ENCODE measurements at places on chromosomes 5 and 9. TPM values are rescaled to one million over a fixed set of nuclear protein-coding genes. Genes with fewer than 3 reads are reported as not detected.

- H3K36me3 ChIP-seq: peaks cover 61% of the 10 kb centered on the region
- no peak overlapping the region for H3K4me3 ChIP-seq
- H3K27me3 ChIP-seq: no peaks in the 10 kb centered on the region
- H3K4me1 ChIP-seq: peaks cover 8% of the 10 kb centered on the region
- DNase-seq: no peak
Observed at GRCh38 chr5:154868702-154869101, 10.3 kb downstream of the CNOT8 start.

DNA sequence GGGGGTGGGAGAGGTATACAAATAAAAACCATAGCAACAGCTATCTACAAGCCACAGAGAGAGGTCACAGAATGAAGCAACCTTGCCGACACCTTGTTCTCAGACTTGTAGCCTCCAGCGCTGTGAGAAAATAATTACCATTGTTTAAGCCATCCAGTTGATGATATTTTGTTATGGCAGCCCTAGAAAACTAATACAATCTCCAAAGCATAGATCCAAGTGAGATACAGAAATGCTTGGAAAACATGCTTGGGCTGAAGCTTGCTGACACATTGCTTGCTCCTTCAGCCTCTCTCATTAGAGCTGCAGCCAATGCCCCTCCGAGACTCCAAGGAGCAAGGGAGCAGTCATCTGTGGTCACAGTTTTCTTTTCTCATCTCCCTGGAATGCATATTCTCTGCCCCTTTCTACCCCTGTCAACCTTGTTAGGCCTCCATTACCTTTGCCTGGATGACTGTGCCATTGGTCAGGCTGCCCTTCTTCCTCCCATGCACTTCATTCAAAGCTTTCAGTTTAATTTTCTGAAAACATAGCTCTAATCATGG lies 401.4 kb upstream of the KLF4 start:
- no peak overlapping the region for H3K4me3 ChIP-seq
- H3K36me3 ChIP-seq: no peaks in the 10 kb centered on the region
- DNase-seq: no peak
- H3K4me1 ChIP-seq: no peaks in the 10 kb centered on the region
- H3K27ac ChIP-seq: no peak overlapping the region

DNA sequence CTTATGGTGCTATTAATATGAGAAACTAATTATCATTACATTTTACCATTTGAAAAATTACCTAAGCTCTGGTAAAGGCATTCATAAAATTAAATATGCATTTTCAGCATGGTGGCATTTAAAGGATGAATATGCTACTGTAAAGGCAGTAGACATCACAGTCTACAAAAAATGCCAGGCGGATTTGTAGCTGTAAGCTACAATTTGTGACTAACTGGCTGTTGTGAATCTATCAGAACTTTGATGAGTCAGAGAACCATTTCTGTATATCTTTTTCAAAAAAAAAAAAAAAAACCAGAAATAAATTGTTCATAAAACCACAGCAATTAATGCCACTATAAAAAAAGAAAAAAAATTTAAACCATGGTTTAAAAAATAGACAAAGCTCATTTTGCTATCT lies 186.3 kb downstream of the NFIB start:
- DNase-seq: no peak
- no peaks in the 10 kb centered on the region for H3K27me3 ChIP-seq
- H3K36me3 ChIP-seq: no peaks in the 10 kb centered on the region
- H3K27ac ChIP-seq: no peak overlapping the region
- no peaks in the 10 kb centered on the region for H3K4me1 ChIP-seq

- peaks cover 9% of the 10 kb centered on the region for H3K36me3 ChIP-seq
- peak; percentile 60 for DNase-seq
- H3K27me3 ChIP-seq: peaks cover 9% of the 10 kb centered on the region
- H3K4me3 ChIP-seq: peak overlapping the region; percentile 80
- peak overlapping the region; percentile 80 for H3K27ac ChIP-seq
Observed at GRCh38 chr9:136791516-136792276, 552 bp downstream of the TMEM141 start.

DNA sequence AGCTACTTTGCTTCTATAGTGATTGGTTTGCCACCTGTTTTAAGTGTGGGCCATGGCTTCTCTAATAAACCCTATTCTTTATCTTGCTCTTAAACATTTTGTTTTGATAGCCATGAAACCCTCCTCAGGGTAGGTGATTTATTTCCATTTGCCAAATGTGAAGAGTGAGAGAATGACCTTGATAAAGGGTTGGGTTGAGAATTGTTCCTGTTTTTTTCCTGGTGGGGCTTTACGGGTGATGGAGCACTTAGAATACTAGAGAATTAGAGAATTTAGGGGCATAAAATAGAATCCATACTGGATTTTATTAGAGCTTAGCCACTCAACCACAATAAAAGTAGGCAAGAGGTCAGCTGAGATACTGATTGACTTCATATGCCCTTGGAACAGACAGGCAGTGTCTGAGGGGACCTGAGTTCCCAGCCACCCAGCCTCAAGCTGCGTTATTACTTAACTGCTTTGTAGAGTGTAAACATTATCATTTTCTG lies 68.9 kb downstream of the COMMD10 start:
- DNase-seq: no peak
- no peak overlapping the region for H3K4me3 ChIP-seq
- H3K27ac ChIP-seq: no peak overlapping the region
- peaks cover 1% of the 10 kb centered on the region for H3K4me1 ChIP-seq
- no peaks in the 10 kb centered on the region for H3K27me3 ChIP-seq
- H3K36me3 ChIP-seq: peaks cover 3% of the 10 kb centered on the region

DNA sequence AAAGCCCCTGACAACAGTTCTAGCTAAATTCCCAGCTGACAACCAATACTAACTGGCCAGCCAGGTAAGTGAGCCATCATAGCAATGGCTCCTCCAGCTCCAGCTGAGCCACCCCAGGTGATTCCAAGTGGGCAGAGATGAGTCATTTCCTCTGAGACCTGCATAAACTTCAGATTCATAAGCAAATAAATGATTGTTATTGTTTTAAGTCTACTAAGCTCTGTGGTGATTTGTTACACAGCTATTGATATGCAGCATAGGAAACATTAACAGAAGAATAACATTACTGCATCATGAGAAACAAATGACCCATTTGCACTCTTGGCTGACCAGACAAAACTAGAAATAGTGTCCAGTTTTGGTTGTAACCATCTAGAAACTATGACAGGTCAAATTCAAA lies 60.3 kb downstream of the TTC39B start:
- H3K4me3 ChIP-seq: no peak overlapping the region
- DNase-seq: no peak
- peaks cover 13% of the 10 kb centered on the region for H3K36me3 ChIP-seq

DNA sequence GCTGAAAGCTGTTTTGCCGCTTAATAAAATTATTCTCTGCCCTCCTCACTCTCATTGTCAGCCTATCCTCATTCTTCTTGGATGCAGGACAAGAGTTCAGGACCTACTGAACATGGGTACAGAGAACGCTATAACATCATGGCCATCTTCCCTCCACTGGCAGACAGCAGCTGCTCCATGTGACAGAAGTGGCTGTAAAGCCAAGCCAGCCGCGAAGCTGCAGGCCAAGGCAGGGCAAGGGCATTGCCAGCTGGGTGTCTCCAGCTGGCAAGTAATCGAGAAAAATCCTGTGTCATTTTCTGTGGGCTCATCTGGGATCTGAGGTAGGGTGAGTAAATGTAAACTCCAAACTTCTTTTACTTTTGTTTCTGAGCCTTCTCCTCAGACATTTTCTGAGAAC lies 84.8 kb downstream of the SLC25A46 start:
- no peak overlapping the region for H3K4me3 ChIP-seq
- H3K4me1 ChIP-seq: no peaks in the 10 kb centered on the region
- H3K27me3 ChIP-seq: no peaks in the 10 kb centered on the region

DNA sequence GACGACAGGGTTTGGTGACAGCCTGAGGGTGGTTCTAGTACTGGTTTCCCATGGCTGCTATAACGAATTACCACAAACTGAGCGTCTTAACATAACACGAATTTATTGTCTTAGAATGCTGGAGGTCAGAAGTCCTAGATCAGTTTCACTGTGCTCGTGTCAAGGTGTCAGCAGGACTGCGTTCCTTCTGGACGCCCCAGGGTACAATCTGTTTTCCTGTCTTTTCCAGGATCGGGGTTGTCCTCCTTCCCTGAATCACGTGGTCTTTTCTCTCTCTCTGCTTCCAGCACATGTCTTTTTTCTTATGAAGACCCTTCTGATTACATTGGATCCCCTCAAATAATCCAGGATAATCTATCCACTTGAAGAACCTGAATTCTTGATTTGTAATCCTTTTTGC lies 291.7 kb upstream of the PANK3 start:
- no peak overlapping the region for H3K27ac ChIP-seq
- no peaks in the 10 kb centered on the region for H3K4me1 ChIP-seq
- no peaks in the 10 kb centered on the region for H3K27me3 ChIP-seq
- DNase-seq: no peak
- H3K36me3 ChIP-seq: no peaks in the 10 kb centered on the region
- H3K4me3 ChIP-seq: no peak overlapping the region

GRCh38 chr9:86773422-86773945 lies 173.8 kb downstream of the GAS1 start:
- no peak for DNase-seq
- H3K4me1 ChIP-seq: no peaks in the 10 kb centered on the region
- no peak overlapping the region for H3K4me3 ChIP-seq
- no peaks in the 10 kb centered on the region for H3K36me3 ChIP-seq

DNA sequence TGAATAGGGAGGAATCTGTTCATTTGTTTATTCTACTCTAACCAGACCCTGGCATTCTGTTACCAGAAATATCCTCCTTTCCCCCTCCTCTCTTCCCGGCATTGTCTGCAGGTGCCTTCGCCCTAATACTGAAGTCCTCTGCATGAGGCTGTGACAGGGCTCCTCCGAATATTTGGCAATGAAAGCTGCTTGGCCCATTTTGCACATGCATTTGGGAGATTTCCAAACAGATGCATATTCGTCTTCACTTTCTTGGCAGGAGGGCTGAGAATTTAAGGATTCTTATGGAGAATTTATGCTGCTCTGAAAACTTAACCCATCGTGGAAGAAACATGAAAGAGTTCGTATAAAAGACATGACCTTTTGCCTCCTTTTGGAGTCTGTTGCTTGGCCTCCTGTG lies 484.0 kb downstream of the ZNF608 start:
- H3K4me3 ChIP-seq: no peak overlapping the region
- DNase-seq: no peak
- H3K36me3 ChIP-seq: no peaks in the 10 kb centered on the region
- no peaks in the 10 kb centered on the region for H3K4me1 ChIP-seq
- H3K27ac ChIP-seq: no peak overlapping the region

- peaks cover 23% of the 10 kb centered on the region for H3K27me3 ChIP-seq
- H3K27ac ChIP-seq: no peak overlapping the region
- H3K4me3 ChIP-seq: no peak overlapping the region
- H3K4me1 ChIP-seq: peaks cover 9% of the 10 kb centered on the region
Observed at GRCh38 chr9:124502711-124503702, 4.2 kb downstream of the NR5A1 start.

DNA sequence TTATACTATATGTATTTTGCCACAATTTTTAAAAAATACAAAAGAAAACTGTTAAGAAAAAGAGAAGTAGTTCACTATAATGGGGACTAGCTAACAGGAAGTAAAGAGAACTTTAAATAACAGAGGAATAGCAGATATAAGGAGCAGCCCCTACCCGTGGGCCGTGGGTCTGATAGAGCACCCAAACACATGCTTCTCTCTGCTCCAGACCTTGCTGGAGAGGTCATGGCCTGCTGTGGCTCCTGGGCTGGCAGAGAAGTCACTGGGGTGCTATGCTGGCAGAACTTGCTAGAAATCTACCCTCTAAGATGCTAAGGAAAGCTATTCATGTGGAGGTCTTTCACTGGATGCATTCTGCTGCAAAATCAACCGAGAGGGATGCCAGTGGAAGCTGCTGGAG lies 10.0 kb upstream of the TNFAIP8 start:
- DNase-seq: no peak
- peaks cover 45% of the 10 kb centered on the region for H3K36me3 ChIP-seq
- H3K27ac ChIP-seq: peak overlapping the region; percentile 74
- H3K4me1 ChIP-seq: peaks cover 79% of the 10 kb centered on the region

GRCh38 chr9:127083138-127083980 lies 39.1 kb downstream of the ANGPTL2 start:
- DNase-seq: no peak
- H3K27ac ChIP-seq: no peak overlapping the region
- H3K4me1 ChIP-seq: no peaks in the 10 kb centered on the region
- H3K36me3 ChIP-seq: no peaks in the 10 kb centered on the region

DNA sequence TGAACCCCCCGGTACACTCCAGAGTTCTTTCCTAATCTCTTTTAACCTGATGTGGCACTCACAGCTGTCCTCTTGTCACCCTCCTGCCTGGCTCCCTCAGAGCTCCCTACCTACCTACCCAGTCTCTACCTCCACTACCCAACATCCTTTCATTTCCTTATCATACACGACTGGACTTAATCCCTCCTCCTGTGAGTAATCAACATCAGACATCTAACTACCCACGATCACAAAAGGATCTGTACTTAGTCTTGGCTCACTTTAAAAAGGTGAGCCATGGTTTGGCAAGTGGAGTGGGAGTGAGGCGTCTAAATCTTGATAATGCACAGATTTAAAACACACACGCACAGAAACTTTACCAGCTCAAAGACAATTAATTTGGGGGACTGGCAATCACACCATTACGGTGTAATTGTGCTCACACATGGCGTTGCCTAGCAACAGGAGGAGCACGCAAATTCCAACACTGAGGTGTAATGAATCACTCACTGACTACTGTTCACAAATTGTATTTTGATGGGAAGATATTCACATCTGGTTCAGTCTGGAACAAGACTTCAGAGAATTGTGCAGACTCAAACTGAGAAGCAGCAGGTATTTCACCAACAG lies 235.9 kb downstream of the EPB41L4A start:
- DNase-seq: no peak
- peaks cover 49% of the 10 kb centered on the region for H3K27me3 ChIP-seq
- H3K4me1 ChIP-seq: no peaks in the 10 kb centered on the region
- H3K27ac ChIP-seq: no peak overlapping the region

DNA sequence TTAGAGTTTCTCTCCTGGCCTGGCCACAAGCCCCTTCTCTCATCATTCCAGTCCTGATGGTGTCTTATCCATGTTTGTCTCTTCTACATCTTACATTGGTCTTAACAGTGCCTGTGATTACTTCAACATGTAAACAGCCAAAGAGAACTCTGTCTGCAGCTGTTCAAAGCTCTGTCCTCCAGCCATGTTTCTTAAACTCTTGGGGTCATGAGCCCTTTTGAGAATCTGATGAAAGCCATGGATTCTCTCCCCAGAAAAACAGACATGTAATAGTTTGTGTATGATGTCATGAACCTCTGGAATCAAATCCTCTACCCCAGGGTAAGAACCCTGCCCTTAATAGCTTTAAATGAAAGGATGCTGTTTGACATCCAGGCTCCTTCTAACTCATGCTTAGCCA lies 30.1 kb downstream of the MAMDC2 start:
- no peaks in the 10 kb centered on the region for H3K36me3 ChIP-seq
- peaks cover 3% of the 10 kb centered on the region for H3K27me3 ChIP-seq
- DNase-seq: no peak
- no peak overlapping the region for H3K4me3 ChIP-seq
- no peaks in the 10 kb centered on the region for H3K4me1 ChIP-seq

GRCh38 chr5:59099270-59099994 lies 516.6 kb downstream of the RAB3C start:
- no peaks in the 10 kb centered on the region for H3K27me3 ChIP-seq
- H3K36me3 ChIP-seq: no peaks in the 10 kb centered on the region
- H3K27ac ChIP-seq: peak overlapping the region; percentile 85

Gene PCDHB3
- total RNA-seq: not detected

Gene RNF180
- total RNA-seq: 0.53 TPM

Gene SPOCK1
- total RNA-seq: not detected

Gene ZNF462
- total RNA-seq: 0.09 TPM

Gene PIP5KL1
- total RNA-seq: 1.4 TPM

Gene RALGDS
- total RNA-seq: 78.8 TPM

Gene N4BP3
- total RNA-seq: 3.4 TPM

Gene C1QTNF3
- 1.7 TPM for total RNA-seq

Gene GABRB2
- not detected for total RNA-seq

All from activated T-helper 2 cell treated with anti-CD3 and anti-CD28 coated beads, Interferon-gamma antibody, Interleukin-2, Interleukin-4, amounts not matched to agents 10 μg/mL and 5 μg/mL and 100 μg/mL, durations not matched to agents 14 hours and 24 hours and 36 hours (primary cell).